ENCODE measurements at places on chromosomes 13 and 19.

DNA sequence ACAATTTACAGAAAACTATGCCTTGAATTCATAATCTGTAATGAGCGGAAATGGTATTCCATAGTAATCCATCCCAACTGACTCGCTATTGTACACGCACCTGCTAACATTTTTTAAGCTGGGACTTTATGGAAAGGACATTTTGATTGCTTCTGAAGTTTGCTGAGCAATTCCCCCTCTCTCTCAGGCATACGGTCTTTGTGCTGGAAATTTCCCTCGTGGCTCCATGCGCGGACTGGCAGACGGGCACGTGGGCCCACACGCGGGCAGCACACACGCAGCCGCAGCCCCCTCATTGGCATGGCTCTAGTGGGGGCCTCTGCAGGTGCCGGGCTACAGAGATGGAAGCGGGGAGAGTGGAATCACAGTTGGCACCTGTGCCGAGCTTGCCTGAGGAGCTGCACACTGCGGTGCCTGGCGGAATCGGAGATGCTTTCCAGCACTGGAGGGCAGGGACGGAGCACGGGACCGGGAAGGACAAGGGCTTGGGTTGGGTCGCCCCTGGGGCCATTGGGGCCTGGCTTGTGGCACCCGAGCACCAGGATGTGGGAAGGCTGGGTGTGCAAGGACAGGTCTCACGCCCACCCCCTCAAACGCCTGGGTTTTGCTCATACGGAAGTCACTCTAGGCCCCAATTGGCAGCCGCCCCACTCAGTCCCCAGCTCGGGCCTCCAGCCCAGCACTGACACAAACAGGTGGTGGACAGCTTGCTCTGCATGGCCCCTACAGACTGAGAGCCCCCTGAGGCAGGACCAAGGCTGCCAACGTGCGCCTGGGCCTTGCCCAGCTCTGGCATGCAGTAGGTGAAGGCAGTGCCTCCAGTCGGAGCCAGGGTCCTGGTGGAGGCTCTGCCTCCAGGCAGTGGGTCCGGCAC is 30.2 kb upstream of the CCNE1 start:
- DNase-seq, result no peak

- no peak for DNase-seq
Observed at GRCh38 chr19:39401549-39402345, 4.9 kb upstream of the ZFP36 start.

- DNase-seq, result no peak
Observed at GRCh38 chr13:80050252-80050651, 290.7 kb downstream of the SPRY2 start.

DNA sequence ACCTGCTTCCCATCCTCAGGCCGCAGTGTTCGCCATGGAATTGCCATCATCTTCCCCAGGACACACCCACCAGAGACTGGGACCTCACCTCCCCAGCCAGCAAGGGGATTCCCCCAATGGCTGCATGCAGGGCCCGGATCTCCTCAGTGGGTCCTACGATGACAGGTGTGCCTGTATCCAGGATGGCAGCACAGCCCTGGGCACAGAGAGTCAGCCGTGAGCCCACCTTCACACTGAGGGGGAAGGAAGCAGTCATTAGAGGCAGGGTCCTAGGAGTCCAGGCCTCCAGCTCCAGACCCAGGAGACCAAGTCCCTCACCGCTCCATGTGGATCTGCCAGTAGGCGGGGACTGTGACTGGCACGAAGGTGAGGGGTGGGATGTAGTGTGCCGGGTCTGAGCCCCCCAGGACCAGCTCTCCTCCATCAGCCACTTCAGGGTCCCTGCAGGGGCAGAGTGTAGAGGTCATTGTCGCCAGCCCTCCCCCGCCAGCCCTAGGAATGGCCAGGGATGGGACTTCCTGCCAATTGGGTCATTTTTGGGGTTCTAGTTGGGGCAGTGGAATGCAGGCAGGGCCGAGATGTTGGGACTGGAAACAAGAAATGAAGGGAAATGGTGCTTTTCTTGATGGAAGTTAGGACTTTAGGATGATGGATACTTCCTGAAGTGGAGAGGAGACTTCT is 5.7 kb upstream of the KCNC3 start:
- no peak for DNase-seq

GRCh38 chr19:34120846-34121639 is 51.3 kb upstream of the LSM14A start:
- DNase-seq, result peak; percentile 33

DNA sequence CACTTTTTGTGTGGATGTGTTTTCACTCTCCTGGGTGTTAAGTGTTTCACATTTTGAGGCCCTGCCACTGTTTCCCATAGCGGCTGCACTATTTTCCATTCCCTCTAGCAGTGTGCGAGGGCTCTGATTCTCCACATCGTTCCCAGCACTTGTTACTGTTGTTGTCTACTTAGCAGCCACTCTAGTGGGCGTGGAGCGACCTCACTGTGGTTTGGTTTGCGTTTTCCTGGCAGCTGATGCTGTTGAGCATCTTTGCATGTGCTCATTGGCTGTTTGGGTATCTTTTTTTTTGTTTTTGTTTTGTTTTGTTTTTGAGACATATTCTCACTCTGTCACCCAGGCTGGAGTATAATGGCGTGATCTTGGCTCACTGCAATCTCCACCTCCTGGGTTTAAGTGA is 14.4 kb downstream of the NAXD start:
- DNase-seq, result no peak

DNA sequence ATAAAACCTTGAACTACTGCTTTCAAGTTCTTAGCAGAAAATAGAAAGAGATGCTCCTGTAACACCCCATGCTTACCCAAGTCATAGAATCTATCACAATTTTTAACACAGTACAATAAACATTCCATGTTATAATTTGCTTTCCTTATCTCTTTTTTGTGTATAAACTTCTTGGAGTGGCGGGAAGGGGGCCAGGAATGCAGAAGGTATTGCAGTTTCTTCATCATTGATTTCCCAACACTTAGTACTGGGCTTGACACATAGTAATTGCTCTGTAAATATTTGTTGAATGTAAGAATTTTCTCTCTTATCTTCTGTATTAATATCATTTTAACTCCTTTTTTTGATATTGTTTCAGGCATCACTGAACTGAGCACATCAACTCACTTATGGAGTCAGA is 535.8 kb downstream of the KCTD12 start:
- DNase-seq, result no peak

DNA sequence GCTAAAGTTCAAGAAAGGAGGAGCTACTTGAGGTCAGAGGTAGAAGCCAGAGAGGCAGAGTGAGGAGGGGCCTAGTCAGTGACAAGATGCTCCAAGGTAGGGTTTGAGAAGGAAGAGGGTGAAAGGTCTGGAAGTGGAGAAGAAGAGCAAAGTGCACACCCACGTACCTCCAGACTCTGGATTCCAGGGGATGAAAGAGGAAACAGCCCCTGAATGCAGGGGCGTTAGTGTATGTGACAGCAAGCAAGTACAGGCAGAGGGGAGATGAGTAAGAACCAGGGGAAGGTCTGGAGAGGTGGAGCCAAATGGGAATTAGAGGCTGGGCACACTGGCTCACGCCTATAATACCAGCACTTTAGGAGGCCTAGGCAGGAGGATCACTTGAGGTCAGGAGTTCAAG is 8.7 kb downstream of the RPS28 start:
- no peak for DNase-seq

DNA sequence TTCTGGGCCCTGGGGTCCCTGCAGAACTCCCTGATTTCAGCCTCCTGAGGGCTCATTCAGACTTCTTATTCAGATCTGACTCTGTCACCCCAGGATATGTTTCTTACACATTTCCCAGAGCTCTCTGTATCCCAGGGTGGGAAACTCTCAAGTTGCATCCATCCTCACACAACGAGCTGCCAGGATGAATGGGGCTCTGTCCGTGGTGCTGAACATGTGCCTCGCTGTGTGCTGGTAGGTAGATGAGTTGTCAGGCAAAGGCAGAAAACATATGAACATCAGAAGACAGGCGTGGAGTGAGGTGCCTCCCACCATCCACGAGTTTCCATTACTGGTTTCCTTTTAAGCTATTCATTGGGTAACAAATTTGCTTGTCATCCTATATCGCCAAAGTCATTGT is 11.4 kb upstream of the IGFL1 start:
- no peak for DNase-seq

GRCh38 chr19:10001899-10002298 is 8.4 kb downstream of the COL5A3 start:
- DNase-seq, result no peak

DNA sequence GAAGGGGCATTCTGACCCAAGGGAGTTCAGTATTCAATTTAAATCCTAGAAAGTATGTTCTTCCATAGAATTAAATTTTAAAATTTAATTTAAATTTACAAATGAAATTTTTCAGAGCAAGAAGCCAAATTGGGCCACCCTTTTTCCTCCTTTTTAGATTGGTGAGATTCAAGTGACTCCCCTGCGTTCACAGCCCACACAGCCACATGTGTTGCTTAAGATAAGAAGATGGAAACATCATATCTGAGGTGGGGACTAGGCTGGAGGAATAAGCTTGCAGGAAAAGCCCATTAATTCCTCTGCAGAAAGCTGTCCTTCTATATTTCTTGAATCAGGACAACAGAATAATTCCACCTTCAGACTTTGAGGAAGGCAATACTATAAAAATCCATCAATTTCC is 392.7 kb upstream of the ZNF507 start:
- DNase-seq, result no peak

GRCh38 chr19:14654786-14655560 is 19.7 kb downstream of the ADGRE3 start:
- DNase-seq, result no peak

DNA sequence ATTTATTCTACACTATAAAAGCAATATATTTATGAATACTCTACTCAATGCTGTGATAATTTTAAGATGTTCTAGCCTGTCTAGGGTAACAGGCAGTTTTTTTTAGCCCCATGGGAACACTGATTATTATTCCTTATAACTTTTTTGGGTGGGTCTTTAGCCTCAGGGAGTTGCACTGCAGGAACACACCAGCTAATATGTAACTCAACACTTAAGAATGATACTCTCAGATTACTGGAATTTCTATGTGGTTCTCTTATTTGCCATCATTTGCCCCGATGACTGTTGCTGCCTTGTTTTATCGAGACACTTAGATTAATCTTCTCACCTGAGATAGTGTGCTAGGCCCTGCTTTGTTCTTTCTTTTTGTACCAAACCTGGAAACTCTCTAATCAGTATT is 396.9 kb upstream of the SLITRK1 start:
- DNase-seq, result no peak

DNA sequence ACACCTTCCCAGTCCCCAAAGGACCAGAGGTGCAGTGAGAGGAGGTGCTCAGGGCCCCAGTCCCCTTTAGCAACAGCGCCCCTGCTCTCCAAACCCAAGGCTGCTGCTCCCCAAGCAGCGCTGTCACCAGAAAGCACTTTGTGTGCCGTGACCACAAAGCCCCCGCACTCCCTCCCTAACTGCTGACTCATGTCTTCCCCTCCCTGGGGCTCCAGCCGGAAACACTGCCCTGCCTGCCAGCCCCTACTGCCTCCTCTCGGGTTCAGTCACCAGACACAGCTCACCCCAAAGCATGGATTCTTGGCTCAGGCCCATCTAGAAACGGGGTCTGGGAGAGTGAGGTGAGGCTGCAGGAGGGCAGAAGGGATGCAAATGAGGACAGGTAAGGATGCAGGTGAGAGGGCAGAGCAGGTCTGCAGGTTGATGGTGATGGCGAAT is 4.9 kb upstream of the TNFSF14 start:
- DNase-seq, result peak; percentile 22

DNA sequence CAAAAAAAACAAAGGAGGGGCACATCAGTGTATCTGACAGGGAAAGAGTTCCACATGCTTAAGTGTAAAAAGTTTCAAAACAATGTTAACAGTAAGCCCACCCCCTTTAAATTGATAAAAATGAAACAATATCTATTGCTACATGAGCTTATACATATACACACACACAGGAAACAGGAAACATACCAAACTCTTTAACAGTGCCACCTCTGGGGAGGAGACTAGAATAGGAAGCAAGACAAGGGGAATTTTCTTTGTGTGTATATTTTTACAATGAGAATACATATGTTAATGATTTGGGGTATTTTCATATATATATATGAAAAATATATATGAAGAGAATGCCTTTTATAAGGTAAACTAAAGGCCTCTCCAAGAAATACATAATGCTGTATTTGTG is 44.7 kb downstream of the TPT1 start:
- no peak for DNase-seq

- DNase-seq, result no peak
Observed at GRCh38 chr19:35451338-35452096, 3.5 kb downstream of the FFAR2 start.

GRCh38 chr19:10532457-10532856 is 11.2 kb upstream of the ATG4D start:
- DNase-seq, result no peak

DNA sequence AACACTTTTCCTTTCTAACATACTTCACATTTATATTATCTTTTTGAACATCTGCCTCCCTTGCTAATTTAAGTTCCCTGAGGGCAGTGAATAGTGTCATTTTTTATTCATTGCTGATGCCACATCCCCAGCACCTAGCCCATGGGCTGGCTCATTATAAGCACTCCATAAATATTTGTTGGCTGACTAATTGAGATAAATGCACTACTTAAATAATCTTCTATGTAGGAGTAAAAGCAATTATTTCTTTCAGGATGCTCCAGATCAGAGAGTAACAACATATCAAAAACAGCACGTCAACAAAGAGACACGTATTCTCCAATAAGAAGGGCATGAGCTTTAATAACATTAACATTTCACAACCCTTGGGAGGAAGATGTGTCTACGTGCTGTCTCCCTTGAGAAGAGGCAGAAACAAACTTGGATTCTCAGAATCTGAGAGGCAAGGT is 228.2 kb downstream of the LHFPL6 start:
- no peak for DNase-seq

- no peak for DNase-seq
Observed at GRCh38 chr19:14061751-14062557, at the start of gene PALM3. PALM3 (minus strand) TSS chr19:14062076; CDS start chr19:14061980, 96 bp downstream.

- no peak for DNase-seq
Observed at GRCh38 chr13:19618977-19619376, 14.5 kb upstream of the MPHOSPH8 start.

- DNase-seq, result no peak
Observed at GRCh38 chr19:2275588-2276428, 6.2 kb downstream of the PEAK3 start.

DNA sequence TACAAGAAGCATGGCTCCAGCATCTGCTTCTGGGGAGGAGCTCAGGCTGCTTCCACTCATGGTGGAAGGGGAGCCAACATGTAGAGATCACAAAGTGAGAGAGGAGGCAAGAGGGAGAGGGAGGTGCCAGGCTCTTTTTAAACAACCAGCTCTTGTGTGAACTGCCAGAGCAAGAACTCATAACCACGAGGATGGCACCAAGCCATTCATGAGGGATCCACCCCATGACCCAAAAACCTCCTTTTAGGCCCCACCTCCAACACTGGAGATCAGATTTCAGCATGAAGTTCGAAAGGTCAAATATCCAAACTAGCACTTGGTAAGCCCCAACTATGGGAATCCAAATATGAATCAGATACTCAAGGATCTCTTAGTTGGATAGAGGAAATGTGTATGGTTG is 131.2 kb downstream of the RXFP2 start:
- no peak for DNase-seq

- DNase-seq, result no peak
Observed at GRCh38 chr19:31882709-31883108, 462.7 kb upstream of the ZNF507 start.

DNA sequence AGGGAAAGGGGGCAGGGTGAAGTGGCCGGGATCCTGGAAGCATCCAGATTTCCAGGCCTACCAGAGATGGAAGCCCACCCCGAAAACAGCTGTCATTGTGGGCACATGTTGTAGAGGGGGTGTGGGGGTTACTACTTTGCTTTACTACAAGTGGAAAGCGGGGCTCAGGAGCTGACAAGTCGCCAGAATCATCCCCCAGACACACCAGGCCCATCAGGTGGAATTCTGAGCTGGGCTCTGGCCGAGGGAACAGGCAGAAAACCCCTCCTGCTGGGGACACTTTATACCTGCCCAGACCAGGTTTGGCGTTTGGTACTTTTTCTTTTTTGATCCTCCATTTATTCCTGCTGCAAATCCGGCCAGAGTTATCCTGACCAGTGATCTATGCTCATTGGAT is 3.8 kb downstream of the CDX2 start:
- DNase-seq, result no peak

Data from fibroblast of the conjunctiva (primary cell).